CD8-positive, alpha-beta memory T cell (primary cell): ENCODE measurements at places on chromosomes 12 and 14. TPM values are rescaled to one million over a fixed set of nuclear protein-coding genes. Genes with fewer than 3 reads are reported as not detected.

Gene PCED1B
- 56.9 TPM for total RNA-seq

DNA sequence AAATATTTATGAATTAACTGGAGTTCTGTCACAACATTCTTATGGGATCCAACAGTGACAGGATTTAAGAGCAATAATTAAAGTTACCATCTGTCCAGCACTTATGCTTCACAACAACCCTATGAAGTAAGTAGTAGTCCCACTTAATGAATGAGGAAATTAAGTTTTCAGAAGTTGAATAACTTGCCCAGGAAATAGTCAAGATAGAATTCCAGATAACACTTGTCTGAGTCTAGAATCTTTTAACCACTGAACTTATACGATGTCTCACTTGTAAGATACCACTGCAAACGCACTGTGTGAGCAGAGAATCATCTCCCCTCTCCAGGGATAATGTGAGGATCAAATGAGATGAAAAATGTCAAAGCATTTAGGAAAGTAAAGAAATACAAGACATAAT is 3.3 kb upstream of the TTC9 start:
- no peak for DNase-seq

Gene RAB21
- 100 TPM for total RNA-seq

DNA sequence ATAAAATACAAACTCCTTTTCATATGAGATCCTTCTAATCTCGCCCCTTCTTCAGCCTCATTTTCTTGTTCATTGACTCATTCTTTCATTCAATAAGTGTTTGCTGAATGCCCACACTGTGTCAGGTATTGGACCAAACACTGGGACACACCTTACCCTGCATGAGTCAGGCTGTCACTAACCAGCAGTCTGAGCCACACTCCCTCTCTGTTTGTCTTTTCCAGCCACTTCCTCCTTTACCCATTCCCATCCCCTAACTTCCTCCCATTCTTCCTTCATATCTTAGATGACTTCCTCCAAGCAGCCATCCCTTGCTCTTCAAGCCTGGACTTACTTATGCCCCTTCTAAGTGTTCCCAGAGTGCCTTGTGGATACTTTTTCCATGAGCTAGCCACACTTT is 27.0 kb upstream of the HIF1A start:
- no peak for DNase-seq

Gene SUOX
- total RNA-seq: 2.3 TPM

GRCh38 chr14:32384464-32384863 is 55.4 kb downstream of the AKAP6 start:
- no peak for DNase-seq
